Activated CD8-positive, alpha-beta memory T cell treated with anti-CD3 and anti-CD28 coated beads, Interleukin-2, amount 10 ng/mL, durations not matched to agents 7 days and 5 days (primary cell): ENCODE measurements at places on chromosomes 5 and 9. TPM values are rescaled to one million over a fixed set of nuclear protein-coding genes. Genes with fewer than 3 reads are reported as not detected.

Gene ALDOB
- total RNA-seq = not detected

Gene KLHL3
- total RNA-seq = 5.7 TPM

Gene ANKRD18B
- total RNA-seq = 0.33 TPM

Gene PTGS1
- total RNA-seq = 0.35 TPM

Gene TAF11L5
- total RNA-seq = not detected

Gene CCDC180
- 5.3 TPM for total RNA-seq

Gene CDC25C
- 21.3 TPM for total RNA-seq

Gene FEM1C
- total RNA-seq = 13.5 TPM

Gene ZFP2
- 0.19 TPM for total RNA-seq

Gene PCDHB16
- total RNA-seq = not detected

GRCh38 chr5:78213799-78214198 is 80.7 kb downstream of the AP3B1 start:
- no peak for DNase-seq
- no peak overlapping the region for H3K4me3 ChIP-seq
- peaks cover 13% of the 10 kb centered on the region for H3K36me3 ChIP-seq
- H3K27me3 ChIP-seq = no peaks in the 10 kb centered on the region
- no peak overlapping the region for H3K27ac ChIP-seq

DNA sequence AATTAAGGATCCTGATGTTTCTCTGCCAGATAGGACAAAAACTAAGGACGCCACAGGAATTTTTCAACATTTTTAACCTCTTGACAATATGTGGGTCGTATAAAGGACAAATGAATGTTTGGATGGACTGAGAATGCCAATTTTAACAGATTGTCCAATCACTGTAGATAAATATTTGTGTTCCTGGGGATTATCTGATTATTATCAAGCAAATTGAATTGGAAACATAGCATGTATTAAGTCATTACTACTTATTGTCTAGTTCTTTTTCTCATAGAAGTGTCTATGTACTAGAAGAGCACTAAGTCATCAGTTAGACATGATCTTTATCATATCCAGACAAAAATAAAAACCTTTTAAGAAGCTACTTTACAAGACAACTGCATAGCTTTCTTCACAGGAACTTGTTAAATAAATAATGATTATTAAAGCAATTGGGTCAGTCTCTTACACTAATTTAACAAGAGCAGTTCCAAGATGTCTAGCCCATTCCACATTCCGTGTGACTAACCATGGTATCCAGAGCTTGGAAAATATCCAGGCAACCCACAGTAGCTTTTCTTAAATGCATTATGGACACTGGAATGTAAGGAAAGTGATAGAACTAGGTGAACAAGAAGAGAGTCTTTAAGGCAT is 127.5 kb upstream of the CDKN2B start:
- H3K4me1 ChIP-seq = peaks cover 6% of the 10 kb centered on the region
- peaks cover 47% of the 10 kb centered on the region for H3K27me3 ChIP-seq
- H3K27ac ChIP-seq = no peak overlapping the region
- H3K4me3 ChIP-seq = no peak overlapping the region

DNA sequence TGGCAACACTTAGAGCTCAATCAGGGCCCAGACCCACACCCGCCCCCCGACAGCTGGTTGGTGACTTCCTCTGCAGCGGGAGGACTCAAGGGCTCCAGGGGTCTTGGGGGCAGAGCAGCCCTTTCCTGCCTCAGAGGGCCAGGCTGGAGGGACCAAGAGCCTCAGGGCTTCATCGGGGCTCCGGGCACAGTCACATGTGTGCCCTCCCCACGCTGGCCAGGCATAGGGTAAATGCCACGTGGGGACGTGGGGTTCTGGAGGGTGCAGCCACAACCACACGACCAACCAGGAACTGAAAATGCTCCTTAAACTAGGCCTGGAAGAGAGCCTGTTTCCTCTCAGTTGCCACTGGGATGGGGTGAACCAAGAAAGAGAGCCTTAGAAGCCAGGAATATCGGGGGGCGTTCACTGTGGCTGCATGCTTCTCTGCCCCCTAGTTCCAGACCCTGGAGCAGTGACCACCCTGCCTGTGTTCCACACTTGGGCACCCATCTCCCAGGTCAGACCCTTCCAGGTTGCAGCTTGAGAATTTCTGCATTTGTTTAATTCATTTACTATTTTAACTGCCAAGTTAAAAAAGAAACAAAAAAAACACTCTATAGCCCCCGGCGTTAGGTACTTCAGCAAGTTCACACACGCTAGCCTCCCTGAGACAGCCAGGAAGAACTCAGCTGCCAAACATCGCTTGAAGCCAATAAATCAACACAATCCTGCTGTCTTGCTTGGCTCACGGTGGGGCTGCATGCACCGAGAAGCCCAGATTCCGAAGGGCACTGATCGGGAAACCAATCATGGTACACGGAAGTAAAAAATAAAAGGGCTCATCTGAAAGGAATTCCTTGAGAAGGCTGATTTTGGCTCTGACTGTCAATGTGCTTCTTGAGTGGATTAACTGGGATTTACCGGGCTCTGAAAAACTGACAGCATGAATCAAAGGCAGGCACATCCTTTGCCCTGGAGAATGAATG is 56.1 kb upstream of the PHYKPL start:
- no peaks in the 10 kb centered on the region for H3K36me3 ChIP-seq
- no peaks in the 10 kb centered on the region for H3K4me1 ChIP-seq
- H3K27ac ChIP-seq = no peak overlapping the region
- no peak for DNase-seq
- no peak overlapping the region for H3K4me3 ChIP-seq
- peaks cover 4% of the 10 kb centered on the region for H3K27me3 ChIP-seq

DNA sequence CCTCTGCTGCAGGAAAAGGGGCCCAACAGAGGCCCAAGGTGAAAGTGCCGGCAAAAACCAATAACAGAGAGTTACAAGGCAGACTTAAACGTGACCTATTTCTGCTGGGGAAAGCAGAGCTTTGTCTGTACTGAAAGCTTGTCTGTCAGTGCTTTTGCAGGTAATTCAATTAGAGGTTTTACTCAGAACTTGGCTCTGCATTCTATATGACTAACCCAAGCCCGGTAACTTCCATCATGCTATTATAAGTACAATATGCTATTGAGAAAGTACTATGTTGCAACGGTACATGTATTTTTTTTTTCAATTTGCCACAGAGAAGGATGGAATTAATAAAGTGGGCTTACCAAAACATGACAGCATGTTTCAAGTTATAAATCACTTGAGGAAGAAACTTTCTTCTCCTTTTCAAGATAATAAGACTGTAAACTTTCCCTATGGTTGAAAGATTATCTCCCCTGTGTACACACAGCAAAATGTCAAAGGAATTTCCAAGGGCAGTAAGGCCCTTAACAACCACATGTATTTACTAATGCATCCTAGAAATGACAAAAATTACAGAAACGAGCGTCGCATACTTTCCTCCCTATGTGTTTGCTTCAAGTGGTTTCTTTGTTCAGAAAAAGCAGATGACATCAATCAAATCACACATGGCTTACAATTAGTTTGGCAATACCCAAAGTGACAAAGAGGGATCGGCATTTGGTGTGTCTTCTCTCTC is 282.4 kb downstream of the EFNA5 start:
- H3K36me3 ChIP-seq = no peaks in the 10 kb centered on the region
- peak overlapping the region; percentile 9 for H3K4me3 ChIP-seq
- peaks cover 28% of the 10 kb centered on the region for H3K4me1 ChIP-seq
- H3K27me3 ChIP-seq = peaks cover 11% of the 10 kb centered on the region

DNA sequence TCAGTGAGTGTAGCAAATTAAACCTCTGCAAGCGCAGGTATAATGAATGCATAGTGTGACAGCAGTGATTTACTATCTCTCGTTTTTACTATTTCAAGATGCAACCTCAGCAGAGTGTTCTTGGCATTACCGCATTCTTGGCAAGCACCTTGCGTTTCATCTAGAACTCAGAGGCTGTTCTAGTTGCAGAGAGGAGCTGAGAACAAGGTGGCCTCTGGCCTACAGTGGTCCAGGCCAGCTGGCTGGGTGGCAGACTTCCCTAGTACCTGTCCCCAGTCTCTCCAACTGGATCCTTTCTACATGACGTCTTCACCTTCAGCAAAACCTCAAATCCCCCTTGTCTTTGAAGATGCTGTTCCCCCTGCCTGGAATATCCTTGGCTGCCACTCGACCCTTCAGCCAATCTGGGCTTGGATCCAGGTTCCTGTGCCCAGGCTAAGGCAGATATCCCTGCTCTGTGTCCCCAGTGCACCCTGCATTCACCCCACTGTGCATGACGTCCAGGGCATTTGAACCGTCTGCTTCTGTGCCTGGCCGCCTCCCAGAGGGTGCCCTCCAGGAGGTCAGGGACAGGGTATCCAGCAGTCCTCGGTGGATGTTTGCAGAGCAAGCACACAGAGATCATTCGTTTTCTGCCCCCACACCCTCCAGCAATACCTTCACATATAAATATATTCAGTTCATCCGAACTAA is 120.4 kb upstream of the CPEB4 start:
- no peak overlapping the region for H3K27ac ChIP-seq
- H3K4me3 ChIP-seq = no peak overlapping the region
- no peaks in the 10 kb centered on the region for H3K4me1 ChIP-seq
- no peaks in the 10 kb centered on the region for H3K27me3 ChIP-seq

DNA sequence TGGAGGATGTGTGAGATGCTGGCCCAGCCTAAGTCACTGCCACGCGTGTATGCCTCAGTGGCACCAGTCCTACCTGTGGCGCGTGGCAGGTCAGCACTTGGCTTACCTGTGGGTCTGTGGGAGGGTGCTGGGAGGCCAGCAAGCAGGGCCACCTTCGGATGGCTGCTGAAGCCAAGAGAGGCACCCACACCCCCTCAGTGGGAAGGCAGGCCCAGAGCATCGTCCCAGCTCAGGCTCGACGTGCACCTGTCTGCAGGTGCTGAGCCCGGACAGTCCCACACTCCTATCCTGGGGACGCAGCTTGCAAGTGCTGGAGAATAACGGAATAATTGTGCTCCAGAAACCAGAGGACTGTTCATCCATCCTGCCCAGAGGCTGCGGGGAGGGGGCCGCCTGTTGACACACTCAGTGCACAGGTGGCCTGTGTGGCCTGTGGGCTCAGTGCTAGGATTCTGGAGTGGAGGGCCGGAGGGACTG is 24.0 kb downstream of the NKD2 start:
- H3K27ac ChIP-seq = no peak overlapping the region
- no peak overlapping the region for H3K4me3 ChIP-seq
- no peak for DNase-seq
- no peaks in the 10 kb centered on the region for H3K4me1 ChIP-seq

GRCh38 chr5:150161242-150162141 is 5.1 kb upstream of the CDX1 start:
- H3K36me3 ChIP-seq = no peaks in the 10 kb centered on the region
- H3K27ac ChIP-seq = no peak overlapping the region
- H3K27me3 ChIP-seq = peaks cover 21% of the 10 kb centered on the region
- H3K4me1 ChIP-seq = peaks cover 4% of the 10 kb centered on the region

GRCh38 chr5:72510610-72511181 is 3.5 kb upstream of the ZNF366 start:
- no peak for DNase-seq
- H3K27me3 ChIP-seq = peaks cover 24% of the 10 kb centered on the region
- H3K36me3 ChIP-seq = no peaks in the 10 kb centered on the region
- H3K27ac ChIP-seq = no peak overlapping the region

GRCh38 chr5:170100066-170100943 is 5.4 kb upstream of the FOXI1 start:
- H3K27me3 ChIP-seq = peaks cover 18% of the 10 kb centered on the region
- no peaks in the 10 kb centered on the region for H3K4me1 ChIP-seq
- H3K27ac ChIP-seq = no peak overlapping the region
- peak; percentile 78 for DNase-seq
- no peaks in the 10 kb centered on the region for H3K36me3 ChIP-seq
- H3K4me3 ChIP-seq = no peak overlapping the region

DNA sequence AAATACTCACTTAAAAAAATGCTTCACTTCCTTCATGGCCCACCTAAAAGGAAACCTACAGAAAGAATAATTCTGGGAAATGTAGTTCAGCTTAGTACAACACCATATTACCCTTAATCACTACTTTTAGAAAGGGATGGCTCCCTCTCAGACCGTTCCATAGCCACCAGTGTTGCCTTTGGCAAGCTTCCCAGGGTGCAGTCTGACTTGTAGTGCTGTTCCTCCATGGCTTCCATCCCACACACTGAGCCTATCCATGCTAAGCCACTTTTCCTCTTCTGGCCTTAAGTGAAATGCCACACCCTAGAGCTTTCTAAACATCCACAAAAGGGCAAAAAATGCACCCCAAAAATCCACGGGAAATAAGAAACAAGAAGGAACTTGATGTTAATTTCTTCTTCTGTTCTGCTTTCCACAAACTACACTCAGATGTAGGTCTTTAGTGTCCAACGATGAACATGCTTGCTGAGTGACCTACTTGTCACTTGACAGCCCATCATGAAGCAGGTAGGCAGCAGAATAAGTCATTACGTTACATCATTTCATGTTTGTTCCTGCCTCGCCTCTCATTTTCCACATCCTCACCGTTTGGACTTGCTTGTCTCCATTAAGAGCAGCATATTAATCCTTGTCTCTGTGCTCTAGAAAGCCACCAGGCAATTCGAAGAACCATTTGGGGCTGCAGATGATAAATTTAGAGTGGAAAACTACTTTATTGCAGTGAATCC is 391.1 kb upstream of the GRAMD2B start:
- H3K27ac ChIP-seq = no peak overlapping the region
- H3K4me1 ChIP-seq = no peaks in the 10 kb centered on the region
- H3K27me3 ChIP-seq = no peaks in the 10 kb centered on the region
- H3K36me3 ChIP-seq = no peaks in the 10 kb centered on the region
